A172 (cell line): ENCODE measurements at places on chromosomes 3 and 15. TPM values are rescaled to one million over a fixed set of nuclear protein-coding genes. Genes with fewer than 3 reads are reported as not detected.

The TF gene
- total RNA-seq: under 0.01 and 1.7 TPM in 2 replicates

The ROPN1 gene
- total RNA-seq: 0.14 TPM in 1 of 2 replicates, not detected in the other

The GP5 gene
- 0.02 and 0.10 TPM in 2 replicates for total RNA-seq

The FBLN2 gene
- 0.07 and 0.41 TPM in 2 replicates for total RNA-seq

The PLXNB1 gene
- total RNA-seq: 24.9 and 66.5 TPM in 2 replicates
